C1 segment of cervical spinal cord (tissue), 14 donors: ENCODE measurements at places on chromosomes 7 and 10.

GRCh38 chr10:53022611-53023088, 250.1 kb upstream of the MBL2 start:
- DNase-seq, result no peak

DNA sequence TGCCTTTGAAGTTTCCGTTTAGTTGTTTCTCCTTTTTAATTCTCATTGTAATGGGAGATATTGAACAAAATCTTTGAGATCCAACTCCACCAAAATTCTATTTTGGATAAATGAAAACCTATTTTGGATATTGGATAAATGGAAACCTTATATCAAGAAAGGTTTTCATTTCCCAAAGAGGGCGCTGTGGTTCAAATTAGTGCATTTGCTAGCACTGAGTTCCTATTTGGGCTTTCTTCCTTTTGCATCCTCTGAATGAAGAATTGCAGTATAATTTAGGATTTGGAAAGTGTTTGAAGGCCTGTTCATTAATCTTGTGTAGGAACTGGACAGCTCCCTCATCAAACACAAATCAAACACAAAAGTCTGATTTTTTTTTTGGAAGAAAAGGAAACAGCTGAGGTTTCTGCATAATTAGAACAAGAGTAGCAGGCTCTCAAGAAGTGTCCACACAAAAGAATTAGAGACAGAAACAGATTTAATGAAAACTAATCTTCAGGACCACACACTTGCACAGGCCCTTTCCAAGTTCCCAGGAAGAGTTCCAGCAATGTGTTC, 80.8 kb upstream of the KLF14 start:
- no peak for DNase-seq

GRCh38 chr10:84427903-84428650, 99.7 kb downstream of the CCSER2 start:
- DNase-seq, result no peak

GRCh38 chr10:16470747-16471146, 33.9 kb downstream of the PTER start:
- DNase-seq, result no peak

GRCh38 chr10:103448746-103449145, 3.4 kb downstream of the CALHM2 start:
- DNase-seq, result no peak

GRCh38 chr7:15168489-15168888, 265.9 kb upstream of the DGKB start:
- no peak for DNase-seq

- DNase-seq, result peak; percentile 81
These were observed 441 bp downstream of the BMI1 start for GRCh38 chr10:22321156-22321923.

- peak; percentile 17 for DNase-seq
These were observed 25.0 kb downstream of the ZNF487 start for GRCh38 chr10:43461950-43462349.

DNA sequence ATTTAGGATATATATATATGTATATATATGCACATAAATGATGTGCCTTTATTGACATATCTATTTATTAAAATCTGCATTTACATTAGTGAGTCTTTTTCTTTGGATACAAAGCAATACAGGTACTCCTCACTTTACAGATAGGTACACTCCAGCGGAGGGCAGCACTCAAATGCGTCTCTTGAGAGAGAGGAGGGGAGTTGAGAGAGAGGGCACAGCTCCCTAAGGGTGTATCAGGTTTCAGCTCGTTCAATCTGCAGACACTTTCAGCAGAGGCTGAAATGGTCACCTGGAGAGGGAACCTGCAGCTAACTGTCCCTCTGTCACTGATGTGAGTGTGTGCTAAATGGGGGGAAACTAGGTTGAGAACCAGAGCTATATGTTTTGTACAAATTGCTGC, 21.5 kb downstream of the C10orf53 start:
- DNase-seq, result no peak

DNA sequence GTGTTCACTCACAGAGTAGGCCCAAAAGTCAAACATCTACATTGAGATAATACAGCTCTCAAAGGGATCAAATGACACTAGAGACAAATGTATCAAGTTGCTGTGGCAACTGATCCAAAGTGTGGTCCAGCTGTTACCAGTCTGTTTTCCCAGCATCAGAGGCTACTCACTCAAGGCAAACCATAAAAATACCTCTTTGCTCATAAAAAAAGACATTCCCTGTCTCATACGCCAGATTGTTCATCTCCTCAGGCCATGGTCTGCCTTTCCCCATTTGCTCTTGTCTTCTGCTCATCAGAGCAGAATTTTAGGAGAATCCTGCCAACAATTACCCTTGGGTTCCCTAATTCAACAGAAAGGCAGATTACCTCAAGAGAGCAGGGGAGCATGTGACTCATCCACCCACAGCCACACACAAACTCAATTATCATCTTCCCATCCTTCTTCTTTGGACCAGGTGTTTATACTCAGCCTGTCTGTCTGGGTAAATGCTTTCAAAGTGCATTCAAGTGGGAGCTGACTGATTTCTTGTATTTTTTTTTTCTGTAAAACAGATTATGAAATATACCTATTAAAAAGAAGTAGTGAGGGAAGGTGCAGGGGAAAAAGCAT, 226.5 kb upstream of the HPS1 start:
- DNase-seq, result no peak

DNA sequence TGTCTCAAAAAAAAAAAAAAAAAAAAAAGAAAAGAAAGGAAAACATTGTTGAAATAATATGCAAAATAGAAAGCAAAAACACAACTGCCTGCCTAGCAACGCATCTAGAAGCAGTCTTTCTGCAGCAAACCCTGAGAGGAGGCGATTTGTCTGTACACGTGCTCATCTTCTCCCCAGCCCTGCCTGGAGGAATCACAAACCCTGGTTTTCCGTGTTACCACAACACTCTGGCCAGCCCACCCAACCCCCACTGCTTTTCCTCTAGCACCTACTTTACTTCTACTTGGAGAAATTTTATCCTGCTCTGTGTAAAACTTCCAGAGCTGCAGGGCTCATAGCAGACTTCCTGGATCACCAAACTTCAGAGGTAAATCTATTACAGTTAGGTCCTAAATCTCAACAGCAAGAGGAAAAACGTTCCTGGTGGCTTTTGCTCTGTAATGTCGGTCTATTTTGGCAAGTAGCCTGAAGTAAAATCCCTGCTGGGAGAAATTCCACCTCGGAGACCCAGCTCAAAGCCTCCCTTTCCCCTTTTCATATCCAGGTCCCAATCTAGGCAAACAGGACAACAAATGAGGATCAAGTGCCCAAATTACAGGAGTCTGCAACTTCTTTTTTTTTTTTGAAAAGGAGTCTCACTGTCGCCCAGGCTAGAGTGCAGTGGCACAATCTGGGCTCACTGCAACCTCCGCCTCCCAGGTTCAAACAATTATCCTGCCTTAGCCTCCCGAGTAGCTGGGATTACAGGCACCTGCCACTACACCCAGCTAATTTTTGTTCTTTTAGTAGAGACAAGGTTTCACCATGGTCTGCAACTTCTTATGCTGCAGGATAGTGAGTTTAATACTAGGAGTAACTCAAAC, 91.6 kb downstream of the DNMBP start:
- no peak for DNase-seq

GRCh38 chr7:85261336-85261735, 74.5 kb upstream of the SEMA3D start:
- DNase-seq, result no peak

DNA sequence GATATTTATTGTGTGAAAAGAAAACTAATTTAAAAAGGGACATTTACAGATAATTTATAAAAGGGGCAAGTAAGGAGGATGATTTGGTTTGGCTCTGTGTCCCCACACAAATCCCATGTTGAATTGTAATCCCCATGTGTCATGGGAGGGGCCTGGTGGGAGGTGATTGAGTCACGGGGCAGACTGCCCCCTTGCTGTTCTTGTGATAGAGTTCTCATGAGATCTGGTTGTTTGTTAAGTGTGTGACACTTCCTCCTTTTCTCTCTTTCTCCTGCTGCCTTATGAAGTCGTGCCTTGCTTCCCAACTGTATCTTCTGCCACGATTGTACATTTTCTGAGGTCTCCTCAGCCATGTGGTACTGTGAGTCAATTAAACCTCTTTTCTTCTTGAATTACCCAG, 171.0 kb upstream of the SEMA3E start:
- DNase-seq, result no peak

DNA sequence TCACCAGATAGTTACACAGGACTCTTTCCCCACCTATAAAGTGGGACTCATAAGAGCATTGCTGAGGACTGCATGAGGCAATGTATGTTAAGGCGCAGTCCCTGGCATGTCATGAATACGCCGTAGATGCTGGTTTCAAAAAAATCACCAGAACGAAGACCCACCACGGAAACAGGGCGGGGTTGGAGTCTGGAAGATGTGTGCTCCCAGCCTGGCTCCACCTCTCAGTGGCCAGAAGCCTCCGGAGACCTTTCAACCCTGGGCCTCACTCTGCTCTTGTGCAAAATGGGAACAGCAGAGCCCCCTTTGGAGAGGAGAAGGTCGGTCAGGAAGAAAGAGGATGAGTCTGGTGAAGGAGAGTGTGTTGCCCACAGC, 12.4 kb upstream of the ZMIZ1 start:
- DNase-seq, result no peak

GRCh38 chr7:42348631-42349030, 111.6 kb upstream of the GLI3 start:
- no peak for DNase-seq

GRCh38 chr7:5255832-5256231, 26.9 kb upstream of the SLC29A4 start:
- no peak for DNase-seq

DNA sequence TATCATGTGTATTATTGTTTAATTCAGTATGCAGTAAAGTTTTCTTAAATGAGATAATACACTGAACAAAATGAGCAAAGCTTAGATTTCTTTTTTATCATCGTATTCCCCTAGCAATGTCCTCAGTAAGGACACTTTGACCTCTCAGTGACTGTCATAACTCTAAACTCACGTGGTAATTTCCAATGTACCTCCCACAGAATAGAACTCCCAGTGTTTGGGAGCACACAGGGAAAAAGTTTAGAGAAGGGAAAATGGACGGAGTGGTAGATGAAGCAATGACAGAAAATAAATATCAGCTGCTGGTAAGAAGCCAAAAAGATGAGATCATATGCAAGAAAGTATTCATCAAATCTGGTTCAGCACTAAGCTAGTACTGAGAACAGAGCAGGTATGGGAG, 758.6 kb upstream of the KCND2 start:
- no peak for DNase-seq

GRCh38 chr7:97107192-97107800, 10.2 kb upstream of the SDHAF3 start:
- no peak for DNase-seq

DNA sequence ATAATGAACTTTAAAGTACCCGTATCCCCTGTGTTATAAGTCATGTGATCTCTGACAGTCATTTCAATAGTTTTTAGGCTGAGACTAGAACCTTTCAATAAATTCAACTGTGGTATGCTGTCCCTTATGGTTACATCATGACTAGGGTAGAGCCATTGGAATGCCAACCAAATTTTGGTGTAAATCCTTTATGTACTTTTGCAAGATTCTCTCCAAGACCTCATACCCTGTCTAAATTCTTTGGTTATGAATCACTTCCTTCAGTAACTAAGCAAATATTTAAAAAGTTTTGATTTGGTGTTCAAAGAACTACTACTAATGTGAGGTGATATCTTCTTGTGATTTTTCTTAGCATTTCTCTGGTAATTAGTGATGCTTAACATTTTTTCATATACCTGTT, 20.8 kb upstream of the OR6B1 start:
- no peak for DNase-seq

DNA sequence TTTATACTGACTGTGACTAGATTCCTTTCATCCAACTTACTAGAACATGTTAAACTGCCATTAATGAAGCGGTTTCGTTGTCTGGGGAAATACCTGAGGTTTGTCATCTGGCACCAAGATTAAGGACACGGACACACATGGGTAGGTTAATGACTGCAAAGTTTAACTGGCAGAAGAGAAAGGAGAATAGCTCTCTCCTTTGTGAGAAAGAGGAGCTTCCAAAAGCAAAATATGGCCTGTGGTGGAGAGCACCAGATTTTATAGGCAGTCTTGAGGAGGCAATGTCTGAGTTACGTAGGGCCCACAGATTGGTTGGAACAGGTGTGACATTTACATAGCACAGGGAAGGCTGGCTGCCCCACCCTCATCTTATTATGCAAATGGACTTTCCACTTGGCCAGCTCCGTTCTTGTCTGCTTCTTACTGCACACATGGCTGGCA, 1193.0 kb upstream of the CELF2 start:
- DNase-seq, result no peak

- DNase-seq, result no peak
These were observed 173.8 kb upstream of the PLXNA4 start for GRCh38 chr7:132750096-132750495.

GRCh38 chr7:121202125-121202524, 126.7 kb upstream of the WNT16 start:
- no peak for DNase-seq

GRCh38 chr10:94240491-94240890, 122.2 kb downstream of the NOC3L start:
- no peak for DNase-seq

DNA sequence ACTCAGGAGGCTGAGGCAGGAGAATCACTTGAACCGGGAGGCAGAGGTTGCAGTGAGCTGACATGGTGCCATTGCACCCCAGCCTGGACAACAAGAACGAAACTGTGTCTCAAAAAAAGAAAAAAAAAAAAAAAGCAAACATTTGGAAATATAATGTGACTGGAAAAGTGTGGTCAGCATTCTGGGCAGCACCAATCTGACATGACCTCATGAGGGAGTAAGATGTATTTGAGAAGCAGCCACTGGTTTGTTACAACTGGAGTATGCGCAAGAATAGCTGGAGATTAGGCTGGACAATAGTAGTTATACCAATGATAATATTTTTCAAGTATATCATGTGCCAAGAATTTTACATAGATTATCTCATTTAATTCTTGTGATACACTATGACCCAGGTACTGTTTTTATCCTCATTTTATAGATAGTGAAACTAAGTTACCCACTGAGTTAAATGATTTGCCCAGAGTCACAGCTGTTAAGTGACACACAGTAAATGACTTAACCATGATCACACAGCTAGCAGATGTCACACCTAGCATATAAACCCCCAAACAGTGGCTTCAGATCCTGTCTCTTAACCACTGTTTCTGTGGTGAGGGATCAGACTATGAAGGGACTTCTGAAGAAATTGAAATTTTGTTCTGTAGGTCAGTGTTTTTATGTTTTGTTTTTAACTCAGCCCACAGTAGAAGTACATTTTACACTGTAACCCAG, 11.1 kb downstream of the MCU start:
- DNase-seq, result no peak

- no peak for DNase-seq
These were observed 287.7 kb downstream of the NRG3 start for GRCh38 chr10:82162549-82163195.

DNA sequence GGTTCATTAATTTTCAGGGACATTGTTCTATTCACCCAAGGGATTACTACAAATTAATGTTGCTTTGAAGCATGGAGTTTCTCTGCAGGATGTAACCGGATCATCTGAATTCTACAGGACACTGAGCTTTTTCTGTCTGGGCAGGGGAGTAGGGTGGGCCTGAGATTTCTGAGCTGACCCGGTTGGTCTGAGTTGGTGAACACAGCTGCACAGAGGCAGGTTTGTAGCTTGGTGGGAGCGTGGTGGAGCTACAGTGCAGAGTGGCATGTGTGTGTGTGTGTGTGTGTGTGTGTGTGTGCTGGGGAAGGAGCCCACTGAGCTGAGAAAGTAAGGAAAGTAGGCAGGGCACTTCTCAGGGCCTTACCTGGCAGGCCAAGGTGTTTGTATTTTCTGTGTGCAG, 62.6 kb downstream of the SH2D4B start:
- no peak for DNase-seq
